ENCODE measurements at places on chromosomes 2 and 18.

GRCh38 chr18:72555968-72556367 is 11.8 kb upstream of the CBLN2 start:
- no peak for DNase-seq

- DNase-seq: no peak
Measured at GRCh38 chr2:54514822-54515569, 58.9 kb downstream of the SPTBN1 start.

DNA sequence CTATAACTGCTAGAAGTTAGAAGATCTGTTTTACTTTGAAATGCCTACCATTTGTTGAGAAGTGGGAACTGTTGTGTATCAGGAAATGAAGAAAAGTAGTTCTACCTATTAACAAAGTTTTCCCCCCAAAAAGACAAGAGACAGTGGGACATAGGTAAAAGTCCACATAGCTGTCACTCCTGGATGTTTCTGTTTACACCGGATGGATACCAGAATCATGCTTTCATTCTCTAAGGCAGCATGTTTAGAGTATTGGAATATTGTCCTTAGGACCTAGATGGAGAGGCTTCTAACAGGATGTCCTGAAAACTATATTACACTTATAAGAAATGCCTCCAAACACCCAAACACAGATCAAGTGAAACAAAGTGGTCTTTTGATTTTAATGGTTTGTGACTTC is 143.1 kb downstream of the MCFD2 start:
- DNase-seq: no peak

DNA sequence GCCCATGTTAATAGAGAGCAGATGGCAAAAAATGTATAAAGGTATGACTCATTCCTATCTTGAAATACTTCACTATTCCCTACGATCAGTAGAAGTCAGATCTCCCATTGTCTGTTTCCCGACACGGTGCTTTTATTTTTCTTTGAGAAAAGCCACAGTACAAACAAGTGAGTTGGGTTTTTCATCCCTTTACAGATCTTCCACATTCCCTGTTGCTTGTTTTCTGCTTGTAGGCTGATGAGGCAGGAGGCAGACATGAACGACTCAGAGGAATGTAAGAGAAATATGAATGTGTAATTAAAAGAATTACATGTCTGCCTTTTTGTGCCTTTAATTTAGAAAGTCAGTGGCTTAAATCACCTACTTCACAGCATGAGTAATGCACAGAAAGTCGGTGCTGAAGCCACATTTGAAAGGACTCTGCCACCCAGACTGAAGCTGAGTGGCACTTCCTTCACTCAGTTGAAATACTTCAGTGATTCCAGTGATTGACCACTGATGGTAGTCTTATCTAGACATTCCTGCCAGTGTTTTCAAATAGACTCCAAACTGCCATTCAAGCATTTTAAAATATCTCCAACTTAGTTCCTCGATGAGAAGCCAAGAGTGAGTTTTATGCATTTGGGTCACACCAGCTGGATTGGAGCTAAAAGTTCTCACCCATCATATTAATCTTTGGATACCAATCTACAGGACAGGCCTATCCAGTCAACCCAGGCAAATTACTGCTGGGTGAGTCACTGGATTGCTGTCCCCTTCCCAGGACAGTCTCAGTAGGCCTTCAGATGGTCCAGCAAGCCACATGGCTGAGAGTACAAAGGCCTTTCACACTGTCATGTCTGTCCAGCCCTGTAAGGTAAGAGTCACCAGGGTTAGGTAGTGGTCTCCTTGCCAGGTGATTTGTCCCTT is 79.0 kb downstream of the COLEC12 start:
- DNase-seq: no peak

DNA sequence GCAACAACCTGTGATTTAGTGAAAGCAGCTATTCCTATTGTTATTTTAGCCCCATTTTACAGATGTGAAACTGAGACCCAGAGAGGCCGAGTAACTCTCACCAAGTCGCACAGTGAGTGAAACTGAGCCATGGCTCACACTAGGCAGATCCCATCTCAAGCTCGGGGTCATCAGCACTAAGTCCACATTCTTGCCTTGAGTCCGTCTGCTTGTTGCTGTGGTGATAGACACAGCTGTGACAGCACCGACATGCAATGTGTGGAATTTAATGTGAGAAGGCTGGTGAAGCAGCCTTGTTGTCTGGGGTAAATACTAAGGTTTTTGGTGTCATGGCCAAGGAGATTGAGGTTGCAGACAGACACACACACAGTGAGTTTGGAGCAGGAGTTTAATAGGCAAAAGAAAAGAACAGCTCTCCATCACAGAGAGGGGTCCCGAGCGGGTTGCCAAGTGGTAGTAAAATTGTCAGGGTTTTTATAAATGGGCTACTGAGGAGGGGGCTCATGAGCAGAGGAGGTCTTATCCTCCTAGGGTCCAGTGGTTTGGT is 40.2 kb upstream of the GMCL1 start:
- DNase-seq: no peak

GRCh38 chr18:37721544-37722522 is 156.2 kb upstream of the CELF4 start:
- no peak for DNase-seq

DNA sequence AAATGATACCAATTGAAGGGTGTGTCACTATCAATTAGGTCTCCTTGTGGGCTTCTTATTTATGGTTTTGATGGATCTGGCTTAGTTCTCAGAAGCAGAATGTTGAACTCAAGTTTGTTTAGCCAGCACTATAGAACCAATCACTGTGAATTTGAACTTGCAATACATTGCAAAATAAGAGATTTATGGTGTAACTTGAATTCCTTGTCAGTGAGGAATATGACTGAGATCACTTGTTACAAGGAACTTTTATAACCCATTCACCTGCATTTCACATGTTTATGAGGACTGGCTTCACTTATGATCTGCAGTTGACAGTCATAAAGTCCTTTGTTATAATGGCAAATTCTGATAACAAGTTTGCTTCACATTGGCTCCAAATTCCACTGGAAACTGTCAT is 9.8 kb downstream of the GATA6 start:
- DNase-seq: no peak

DNA sequence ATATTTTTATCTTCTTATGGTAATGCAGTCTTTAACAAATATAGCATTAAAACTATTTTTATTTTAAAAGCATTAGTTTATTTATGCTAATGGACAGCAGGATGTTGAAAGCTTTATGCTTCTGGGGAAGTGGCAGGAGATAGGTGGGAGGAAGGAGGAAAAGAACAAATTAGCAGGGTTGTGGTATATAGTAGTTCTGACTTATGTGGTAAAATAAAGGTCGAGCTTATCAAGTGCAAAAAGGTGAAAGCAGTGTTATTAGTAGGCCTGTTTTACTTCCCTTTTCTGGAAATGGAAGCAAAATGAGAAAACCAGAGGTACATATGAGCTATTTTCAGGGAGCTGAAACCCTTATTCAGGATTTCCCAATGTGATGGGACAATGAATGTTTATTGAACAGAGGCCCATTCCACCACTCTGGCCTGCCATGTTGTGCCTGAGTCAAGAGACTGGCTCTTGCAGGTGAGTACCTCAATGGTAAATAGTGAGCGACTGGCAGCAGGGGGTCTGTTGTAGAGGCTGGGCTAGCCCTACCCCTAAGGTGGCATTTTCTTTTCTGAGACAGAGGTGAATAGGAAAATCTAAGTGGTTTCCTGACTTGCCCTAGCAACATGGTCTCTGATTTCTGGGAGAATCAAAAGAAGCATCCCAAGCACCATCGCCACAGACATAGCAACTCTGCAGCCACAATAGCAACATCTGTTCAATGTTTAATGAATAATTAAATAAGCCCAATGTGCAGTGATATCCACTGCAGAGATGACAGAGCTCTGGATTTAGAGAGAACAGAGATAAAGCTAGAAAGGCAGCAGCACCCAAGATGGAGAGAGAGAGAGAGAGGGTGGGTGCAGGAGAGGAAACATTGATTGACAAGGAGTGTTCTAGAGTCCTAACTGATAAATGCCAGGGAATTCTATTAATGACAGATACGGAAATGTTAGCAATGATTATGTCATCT is 119.7 kb downstream of the UPP2 start:
- no peak for DNase-seq

GRCh38 chr2:62931536-62931935 is 119.1 kb upstream of the OTX1 start:
- no peak for DNase-seq

DNA sequence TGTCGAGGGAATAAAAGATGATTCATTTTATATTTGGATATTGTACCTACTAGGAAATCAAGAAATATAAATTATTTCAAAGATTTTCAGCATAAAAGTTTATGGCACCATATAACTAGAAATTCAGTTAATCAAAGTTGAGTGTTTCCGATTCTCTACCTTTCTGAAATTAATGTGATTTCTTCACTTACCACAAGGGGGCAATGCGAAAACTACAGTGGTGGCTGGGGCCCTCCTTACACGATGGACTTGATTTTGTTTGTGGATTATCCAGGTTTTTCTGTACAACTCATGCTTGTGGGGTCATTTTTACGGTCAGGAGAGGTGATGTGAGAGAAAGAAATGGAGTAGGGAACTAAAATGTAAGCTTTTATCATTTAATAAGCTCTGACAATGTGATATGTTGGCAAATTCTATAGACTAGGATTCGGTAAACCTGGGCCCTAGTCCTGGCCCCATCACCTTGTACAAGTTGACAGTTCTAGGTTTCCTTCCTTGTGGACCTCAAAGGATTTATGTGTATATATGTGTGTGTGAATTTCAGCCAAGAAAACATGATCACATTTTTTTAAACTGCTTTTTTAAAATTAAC is 47.6 kb downstream of the G6PC2 start:
- no peak for DNase-seq

DNA sequence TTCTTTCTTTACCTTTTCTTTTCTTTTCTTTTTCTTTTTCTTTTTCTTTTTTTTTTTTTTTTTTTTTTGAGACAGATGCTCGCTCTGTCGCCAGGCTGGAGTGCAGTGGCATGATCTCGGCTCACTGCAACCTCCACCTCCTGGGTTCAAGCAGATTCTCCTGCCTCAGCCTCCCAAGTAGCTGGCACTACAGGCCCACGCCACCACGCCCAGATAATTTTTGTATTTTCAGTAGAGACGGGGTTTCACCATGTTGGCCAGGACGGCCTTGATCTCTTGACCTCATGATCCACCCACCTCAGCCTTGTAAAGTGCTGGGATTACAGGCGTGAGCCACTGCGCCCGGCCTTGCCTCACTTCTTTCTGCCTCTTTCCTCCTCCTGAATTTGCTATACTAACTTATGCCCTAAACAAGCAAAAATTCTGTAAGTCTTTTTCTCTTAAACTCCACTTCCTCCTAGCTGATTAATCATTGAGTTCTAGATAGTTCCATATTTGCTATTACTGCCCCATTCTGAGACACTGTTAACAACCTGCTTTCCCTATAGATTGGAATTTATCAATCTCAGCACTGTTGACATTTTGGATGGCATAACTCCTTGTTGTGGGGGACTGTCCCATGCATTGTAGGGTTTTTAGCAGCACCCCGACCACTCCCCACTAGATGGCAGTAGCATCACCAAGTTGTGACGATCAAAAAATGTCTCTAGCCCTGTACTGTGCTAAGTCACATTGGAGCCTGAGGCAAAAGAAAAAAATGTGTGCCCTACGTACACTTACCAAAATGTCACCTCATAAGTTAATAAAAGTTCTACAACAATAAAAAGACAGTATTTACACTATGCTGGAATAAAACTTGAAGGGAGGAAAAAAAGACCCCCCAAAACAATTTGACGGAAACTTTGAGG is 16.4 kb upstream of the THADA start:
- DNase-seq: peak; percentile 59

DNA sequence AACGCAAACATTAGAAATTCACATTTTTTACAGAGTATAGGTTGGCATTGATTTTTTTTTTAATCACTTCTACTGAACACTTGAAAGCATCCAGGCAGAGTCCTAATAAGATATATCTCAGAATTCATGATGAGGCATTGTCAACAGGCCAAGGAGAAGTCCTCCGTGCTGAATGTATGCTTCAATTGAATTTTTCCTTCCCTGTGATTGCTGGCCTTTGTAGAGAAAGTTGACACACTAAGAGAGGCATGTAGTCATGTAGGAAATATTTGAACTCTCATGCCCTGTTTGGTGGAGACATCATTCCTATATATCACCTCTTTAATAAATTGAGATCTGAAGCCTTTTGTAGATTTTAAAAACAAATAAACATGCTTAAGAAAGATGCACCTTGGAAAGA is 844.9 kb downstream of the CPS1 start:
- no peak for DNase-seq

DNA sequence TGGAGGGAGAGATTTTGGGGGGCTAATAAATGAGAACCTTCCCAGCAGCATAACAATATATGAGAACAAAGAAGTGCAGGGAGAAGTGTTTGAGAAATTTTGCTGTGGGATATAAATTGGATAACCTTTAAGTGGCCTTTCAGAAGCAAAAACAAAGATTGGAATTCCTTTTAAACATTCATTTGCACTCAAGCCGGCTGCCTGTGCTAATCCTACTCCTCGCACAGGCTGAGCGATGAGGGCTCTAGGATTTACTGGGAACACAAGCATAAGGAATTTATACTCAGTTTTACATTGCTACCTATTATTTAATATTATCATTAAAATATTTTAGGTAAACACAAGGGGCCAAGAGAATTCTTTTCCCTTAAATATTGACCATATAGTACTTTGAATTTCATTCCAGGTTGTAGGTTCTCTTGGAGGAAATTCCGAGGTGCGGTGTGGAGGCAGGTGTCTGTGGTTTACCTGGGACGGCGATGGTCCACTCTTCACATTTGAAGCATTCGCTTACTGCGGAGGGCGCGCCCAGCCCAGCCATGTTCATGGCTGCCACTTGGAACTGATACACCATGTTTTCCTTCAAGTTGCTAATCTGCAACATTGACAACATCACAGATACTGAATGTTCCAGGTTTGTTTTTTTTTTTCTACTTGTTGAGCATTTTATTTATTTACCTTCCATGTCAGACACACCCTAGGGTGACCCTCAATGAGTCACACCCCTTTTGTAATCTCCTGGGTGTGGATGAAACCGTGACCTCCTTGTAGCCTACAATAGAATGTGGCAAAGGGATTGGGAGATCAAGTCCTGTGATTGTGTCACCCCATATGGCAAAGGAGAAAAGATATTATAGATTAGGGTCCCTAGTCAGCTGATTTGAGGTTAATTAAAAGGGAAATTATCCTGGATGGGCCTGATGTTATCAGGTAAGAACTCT is 100.1 kb downstream of the MYOM1 start:
- no peak for DNase-seq

Data from hematopoietic multipotent progenitor cell treated with erythropoietin and hydrocortisone succinate and interleukin-3 and kit ligand, for 17 days (in vitro differentiated cells).